CD4-positive, alpha-beta T cell treated with Interleukin-2 at 100 ng/mL for 4 hours (primary cell): ENCODE measurements at places on chromosomes 4 and X.

GRCh38 chrX:8204943-8205342 is 33.9 kb upstream of the VCX2 start:
- DNase-seq: no peak

GRCh38 chr4:173446416-173446815 is 47.5 kb upstream of the SCRG1 start:
- no peak for DNase-seq

DNA sequence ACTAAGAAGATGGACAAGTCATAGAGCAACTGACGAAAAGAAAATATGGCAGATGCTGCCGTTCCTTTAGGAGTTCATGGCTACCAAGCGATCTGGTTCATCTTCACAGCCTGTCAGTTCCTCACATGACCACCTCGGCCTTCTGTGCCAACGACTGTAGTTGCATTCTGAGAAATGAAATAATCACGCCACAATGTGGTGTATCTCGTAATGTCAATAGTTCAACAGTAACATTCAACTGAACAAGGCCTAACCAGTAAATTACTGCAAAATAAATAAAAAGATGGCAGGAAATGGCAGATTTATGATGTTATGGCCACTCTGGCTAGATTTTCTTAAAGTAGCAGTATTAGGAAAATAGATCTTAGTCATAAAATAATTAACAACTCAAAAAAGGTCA is 4.4 kb downstream of the GPRIN3 start:
- peak; percentile 83 for DNase-seq

DNA sequence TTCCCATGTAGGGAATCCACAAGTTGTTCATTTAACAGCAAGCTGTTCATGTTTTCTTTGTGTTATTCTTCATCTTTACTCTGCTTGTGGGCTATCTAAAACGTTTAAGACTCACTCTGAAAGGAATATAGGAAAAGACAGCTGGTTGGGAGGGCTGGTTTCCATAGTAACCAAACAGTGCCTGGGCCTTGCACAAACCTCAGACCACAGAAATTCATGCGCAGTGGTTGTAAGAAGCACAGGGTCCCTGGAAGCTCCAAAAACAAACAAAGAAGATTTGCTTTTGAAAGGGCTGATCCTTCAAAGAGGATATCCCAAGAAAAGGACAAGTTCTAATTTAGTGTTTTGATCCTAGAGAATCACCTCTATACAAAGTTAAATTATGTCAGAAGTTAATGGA is 7.8 kb downstream of the SERTM2 start:
- DNase-seq: no peak

DNA sequence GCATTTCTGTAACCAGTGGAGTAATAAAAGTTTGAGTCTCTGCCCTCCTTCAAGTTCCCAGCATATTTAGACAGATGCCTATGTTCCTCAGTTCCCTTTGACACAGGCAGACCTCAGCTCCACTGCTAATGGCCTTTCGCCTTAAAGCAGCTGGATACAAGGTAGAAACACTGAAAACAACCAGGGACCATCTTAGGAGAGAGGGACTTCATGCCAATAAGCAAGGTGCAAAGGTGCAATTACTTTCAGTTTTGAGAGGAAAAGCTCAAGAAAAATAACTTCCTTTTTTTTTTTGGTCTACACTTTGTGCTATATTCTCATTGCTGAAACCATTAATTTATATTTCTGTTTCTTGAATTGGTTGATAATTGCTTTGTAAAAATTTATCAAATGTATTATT is 781.9 kb upstream of the GALNTL6 start:
- DNase-seq: no peak

DNA sequence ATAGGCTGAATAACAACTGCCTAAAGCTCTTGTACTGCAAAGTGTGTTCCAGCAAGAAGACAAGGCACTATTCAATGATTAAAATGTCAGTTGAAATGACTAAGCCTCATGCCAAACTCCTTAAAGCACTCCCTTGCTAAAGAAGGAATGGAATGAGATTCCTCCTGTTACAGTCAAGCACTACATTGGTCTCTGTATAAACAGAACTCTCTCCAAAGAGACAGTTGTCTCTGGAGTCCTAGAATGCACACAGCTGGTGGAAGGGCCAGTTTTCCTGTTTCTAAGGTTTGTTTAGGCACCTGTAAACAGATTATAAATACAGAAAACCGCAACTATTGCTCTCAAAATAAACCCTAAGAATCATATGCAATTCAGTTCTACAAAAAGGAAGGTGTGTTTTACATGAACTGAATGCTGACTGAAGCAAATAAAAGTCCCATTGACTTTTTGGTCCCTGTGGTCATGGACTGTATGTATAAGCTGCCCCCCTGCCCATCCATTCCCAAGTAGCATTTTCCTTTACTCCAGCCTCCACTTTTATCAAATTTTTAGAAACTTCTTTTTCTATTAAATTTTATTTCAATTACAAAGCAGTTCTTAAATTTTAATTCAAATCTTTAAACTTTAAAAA is 47.0 kb downstream of the FAT1 start:
- no peak for DNase-seq

GRCh38 chr4:3822230-3822947 is 56.2 kb downstream of the ADRA2C start:
- no peak for DNase-seq

- no peak for DNase-seq
Observed at GRCh38 chr4:10917566-10917965, 233.0 kb upstream of the CLNK start.

DNA sequence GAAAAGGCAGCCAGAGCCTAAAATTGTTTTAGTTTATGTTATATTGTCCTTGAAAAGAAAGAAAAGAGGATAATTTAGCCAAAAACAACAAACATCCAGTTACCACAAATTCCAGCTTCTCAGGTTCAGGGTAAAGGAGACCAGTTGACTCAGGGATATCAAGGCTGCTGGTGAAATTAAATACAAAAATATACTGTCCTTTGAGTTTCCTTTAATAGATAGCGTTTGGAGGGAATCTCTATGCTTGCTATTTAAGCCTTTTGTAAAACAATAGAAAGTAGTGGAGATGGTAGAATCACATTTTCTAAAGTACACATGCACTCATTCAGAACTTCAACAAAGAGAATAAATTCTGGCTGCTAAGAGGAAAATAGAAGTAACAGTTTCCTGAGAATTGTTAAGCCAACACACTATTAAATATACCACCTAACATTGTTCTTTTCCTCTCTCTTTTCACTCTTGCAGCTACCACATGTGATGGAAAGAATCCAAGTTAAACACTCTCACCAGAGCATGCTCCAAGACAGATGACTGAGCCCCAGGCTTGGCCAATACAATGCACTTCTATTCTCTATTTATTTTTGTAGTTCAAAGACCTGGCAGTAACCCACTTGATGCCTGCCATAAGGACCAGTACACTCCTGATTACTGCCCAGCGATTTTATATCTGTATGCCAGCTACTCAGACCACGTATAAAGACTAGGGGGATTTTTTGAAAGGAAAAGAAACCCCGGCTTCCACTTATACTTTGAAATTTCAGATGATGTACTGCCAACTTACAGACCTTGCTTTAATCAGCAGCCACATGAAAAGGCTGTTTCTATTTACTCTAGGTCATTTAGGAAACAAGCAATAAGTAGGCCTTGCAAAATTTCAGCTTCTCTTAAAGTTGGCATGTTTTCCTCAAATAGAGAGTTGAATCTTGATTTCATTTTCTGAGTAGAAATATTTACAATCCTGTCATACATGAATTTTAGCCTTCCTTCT is 756.9 kb downstream of the FAT4 start:
- DNase-seq: no peak

- no peak for DNase-seq
Observed at GRCh38 chr4:76984788-76985211, 35.2 kb downstream of the SEPTIN11 start.

GRCh38 chrX:43481576-43481975 is 174.5 kb upstream of the MAOA start:
- DNase-seq: no peak

- no peak for DNase-seq
Observed at GRCh38 chr4:184053434-184053833, 148.3 kb downstream of the STOX2 start.

DNA sequence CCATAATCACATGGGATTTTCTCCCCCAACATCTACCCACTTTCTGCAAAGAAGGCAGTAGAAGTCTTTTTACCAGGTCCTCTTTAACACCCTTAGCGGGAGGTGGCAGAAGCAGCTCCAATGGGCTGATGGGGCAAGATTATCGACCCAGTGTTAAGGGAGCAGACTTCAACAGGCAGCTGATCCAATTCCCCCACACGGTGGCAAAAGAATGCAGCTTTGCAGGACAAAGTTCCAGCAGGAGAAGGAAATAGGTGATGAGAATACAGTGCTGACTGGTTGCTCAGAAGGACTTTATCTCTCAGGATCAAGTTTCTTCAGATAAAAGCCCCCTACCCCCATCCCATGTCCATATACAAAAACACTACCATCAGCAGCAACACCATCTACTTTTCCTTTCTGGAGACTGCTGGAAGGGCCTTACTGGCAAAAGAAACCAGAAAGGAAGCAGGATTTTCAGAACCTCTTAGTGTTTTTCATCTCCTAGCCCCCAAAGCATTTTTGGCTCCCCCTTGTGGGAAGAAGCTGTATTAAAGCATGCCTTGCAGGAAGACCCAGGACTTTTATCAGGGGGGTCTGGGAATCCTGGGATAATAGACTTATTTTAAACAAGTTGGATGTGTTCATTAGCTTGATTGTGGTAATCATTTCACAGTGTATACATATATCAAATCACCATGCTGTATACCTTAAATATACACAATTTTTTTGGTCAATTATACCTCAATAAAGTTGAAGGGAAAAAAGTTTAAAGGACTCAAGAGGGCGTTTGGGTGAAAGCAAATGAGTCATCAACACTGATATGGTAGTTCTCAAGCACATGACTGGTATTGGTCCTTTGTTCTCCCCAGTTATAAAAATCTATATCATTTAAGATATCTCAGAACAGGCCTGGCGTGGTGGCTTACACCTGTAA is 146.4 kb downstream of the GPC3 start:
- DNase-seq: peak; percentile 20

DNA sequence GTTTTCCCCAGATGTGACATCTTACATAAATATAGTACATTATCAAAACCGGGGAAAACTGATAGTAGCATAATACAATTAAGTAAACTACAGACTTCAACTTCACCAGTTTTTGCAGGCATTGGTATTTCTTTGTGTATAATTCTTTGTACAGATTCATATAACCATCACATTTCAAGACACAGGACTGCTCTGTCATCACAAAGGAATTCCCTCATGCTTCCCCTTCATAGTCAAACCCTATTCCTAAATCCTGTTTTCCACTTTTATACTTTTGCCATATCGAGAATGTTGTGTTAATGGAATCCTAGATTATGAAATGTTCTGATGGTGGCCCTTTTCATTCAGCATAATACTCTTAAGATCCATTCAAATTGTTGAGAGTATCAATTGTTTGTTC is 36.0 kb downstream of the STIM2 start:
- no peak for DNase-seq

DNA sequence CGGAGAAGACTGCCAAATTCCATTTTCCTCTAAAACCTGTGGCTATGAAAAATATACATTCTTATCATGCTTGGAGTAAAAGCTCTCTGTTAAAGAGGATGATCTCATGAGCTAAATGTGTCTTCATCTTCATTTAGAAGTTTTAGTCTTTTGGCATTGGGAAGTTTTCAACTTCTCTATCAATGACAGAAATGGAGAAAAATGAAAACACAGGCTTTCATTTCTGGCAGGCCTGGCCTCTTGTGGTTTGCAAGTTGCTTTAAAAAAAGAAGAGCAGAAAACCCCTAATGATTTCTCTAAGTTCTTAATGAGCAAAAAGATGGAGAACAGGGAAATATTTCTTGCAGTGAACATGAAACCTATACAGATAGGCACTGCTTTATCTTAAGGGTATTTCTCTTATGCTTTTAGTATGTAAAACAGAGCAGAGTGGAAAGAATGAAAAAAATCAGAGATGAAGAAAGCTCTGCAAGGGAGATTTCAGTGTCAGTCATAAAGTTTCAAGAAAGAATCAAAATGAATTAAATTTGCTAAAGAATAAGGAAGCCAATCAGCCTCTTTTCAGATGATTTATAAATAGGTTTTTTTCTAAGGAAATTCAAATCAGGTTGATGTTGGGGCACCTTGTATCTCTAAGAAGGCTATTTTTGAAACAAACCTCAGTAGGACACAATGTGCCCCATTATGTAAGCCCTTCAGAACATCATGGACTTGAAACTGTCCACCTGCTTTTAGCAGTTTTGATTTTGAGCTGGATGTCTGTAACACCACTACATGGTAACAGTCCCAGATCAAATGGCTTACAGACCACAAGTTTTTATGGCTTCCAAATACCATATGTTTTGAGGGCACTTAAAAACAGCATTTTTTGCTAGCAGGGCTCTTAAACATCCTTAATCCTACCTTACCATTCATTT is 225.0 kb downstream of the GRIA3 start:
- no peak for DNase-seq

DNA sequence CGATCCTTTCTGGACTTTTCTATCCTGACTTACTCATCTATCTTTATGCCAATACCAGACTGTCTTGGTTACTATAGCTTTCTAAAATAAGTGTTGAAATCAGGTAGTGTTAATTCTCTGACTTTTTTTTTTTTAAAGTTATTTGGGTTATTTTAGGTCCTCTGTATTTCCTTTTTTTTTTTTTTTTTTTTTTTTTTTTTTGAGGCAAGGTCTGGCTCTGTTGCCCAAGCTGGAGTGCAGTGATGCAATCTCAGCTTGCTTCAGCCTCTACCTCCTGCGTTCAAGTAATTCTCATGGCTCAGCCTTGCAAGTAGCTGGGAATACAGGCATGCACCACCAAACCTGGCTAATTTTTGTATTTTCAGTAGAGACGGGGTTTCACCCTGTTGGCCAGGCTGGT is 2.8 kb upstream of the NELFA start:
- no peak for DNase-seq

GRCh38 chr4:952881-953573 is 20.3 kb downstream of the DGKQ start:
- no peak for DNase-seq

GRCh38 chr4:145177511-145177905 is 2.9 kb downstream of the OTUD4 start:
- no peak for DNase-seq

GRCh38 chr4:137692205-137692604 is 159.9 kb upstream of the PCDH18 start:
- DNase-seq: no peak

DNA sequence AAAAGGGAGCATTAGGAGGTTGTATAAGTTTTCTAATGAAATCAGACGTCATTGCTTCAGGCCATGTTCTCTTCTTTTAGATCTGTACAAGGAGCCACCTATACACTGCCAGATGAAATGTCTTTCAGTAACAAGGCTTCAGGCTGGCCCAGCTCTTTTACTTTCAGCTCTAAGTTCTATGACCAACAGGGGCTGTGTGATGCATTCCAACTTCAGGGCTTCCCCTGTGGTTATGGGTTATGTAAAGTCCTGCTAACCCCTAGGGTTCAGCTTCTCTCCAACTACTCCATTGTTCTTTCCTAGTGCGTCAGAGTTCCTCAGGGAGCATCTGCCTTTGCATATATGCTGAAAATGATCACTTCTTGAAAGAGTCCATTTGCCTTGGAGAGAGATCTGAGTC is 79.4 kb upstream of the TTC29 start:
- DNase-seq: no peak

GRCh38 chrX:139642241-139642927 is 65.6 kb downstream of the MCF2 start:
- no peak for DNase-seq

GRCh38 chrX:112857478-112857878 is 16.8 kb upstream of the AMOT start:
- DNase-seq: no peak

GRCh38 chr4:88251924-88252323 is 32.4 kb downstream of the PPM1K start:
- no peak for DNase-seq

- DNase-seq: no peak
Observed at GRCh38 chr4:102163404-102164140, 181.7 kb downstream of the SLC39A8 start.

- no peak for DNase-seq
Observed at GRCh38 chrX:29468911-29469494, 746.4 kb upstream of the MAGEB2 start.
